ENCODE measurements at places on chromosomes 7 and 10.
A peak's percentile ranks its signal among the peaks of the same experiment; 100 is the strongest.

GRCh38 chr10:102752934-102753664 is 9.4 kb downstream of the WBP1L start:
- peak; percentile 55 for DNase-seq

GRCh38 chr7:128407233-128407589 is 2.6 kb downstream of the IMPDH1 start:
- DNase-seq, result no peak

DNA sequence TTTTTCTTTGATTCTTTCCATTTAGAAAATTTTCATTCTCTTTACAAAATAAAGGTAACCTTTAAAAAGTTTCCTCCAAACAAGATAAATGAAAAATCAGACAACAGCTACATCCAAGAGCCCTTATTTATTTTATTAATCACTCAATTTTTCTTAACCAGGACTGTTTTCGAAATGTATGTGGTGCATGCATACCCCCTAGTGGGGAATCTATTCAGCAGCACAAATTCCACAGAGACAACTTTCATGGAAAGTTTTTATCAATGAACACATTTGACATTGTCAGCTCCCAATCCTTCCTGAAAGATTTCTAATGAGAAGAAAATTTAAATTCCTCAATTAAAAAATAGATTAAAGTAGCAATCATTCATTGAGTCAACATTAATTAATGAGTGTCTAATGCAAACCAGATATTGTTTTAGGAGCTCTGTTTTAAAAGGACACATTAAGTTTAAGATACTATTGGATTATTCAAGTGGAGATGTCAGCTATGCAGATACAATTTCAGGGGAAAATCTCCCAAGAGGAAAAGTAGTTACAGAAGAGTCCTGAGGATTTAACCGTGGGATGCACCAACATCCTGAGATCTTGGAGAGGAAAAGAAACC is 5.2 kb upstream of the HTR7 start:
- DNase-seq, result peak; percentile 11

DNA sequence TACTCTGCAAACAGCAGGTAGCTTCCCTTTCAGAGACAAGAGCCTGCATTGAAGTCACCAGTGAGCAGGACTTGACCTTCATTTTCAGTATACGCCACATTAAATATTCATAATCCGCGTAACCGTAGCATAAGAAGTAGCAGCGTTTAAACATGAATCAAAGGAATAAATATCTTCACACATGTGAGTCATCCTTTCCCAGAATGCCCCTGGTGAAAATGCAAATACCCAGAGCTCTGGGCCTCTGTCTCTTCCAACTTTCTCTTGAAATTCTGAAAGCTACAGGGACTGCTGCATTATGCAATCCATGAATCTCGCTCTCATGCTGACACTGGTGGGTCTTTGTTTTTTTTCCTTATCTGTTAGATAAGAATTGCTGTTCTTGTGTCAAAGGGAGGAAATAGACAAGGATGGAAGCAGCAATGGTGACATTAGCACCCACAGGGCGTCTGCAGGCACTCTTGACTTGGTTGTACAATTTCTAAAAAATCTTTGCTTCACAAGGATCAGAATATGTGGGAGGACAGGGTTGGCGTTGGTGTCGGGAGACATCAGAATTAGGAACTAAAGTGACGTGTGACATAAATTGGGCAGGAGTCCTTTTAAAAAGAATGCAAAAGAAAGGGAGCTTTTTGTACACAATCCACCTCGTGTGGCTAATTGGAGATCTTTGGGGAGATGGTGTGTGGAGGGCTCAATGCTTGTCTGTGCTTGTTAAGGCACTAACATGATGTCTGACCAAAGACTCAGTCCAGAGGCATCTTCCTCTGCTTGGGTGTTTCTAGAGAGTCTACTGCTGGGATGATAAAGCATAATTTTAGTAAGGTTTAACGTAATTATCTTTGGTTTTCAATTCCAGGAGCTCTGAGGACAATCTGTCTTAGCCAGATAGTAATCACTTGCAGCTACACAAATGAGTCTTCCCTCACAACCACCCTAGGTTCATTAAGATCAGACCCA is 390.3 kb downstream of the KCNMA1 start:
- no peak for DNase-seq

DNA sequence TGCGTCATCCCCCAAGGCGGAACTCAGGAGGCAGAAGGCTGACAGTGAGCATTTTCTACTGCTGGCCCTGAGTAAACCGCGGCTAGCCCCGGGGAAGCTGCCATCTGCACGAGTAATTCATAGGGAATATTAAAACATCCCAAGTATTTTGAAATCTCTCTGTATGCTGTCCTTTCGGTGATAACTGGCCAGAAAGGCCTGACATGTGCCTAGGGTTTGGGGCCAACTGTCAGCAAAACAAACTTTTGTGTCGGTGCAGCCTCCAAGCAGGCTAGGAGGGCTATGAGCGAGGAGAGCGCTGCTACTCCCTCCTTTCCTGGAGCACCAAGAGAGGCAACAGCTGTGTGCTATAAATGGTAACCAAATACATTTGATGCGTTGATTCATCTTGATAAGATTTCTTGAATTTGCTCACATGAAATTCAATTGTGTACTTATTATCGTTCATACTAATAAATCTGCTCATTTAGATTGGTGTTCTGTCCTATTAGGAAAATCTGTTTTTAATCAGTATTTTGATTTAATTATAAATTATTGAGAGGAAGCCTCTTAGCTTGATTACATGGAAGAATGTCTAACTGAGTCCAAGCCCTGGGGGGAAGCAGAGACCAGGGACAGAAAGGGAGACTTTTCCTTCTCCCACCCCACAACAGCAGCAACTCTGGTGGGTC is 124.4 kb upstream of the NPS start:
- no peak for DNase-seq

DNA sequence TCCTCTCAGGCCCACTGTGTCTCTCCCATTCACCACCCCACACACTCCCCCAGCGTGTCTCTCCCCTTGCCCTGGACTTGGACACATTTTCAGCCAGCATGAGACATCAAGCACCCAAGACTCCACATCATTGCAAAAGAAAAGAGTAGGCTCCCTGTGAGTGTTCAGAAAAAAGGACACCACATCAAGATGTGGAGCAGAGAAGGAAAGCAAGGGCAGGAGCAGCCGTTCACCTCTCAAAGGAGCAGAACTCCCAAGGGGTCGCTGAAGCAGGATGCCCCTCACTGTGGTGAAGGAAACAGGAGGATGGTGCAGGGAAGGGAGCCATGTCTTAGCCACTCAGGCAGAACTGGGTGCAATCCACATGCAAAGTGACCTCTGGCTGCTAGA is 89.9 kb upstream of the MACROH2A2 start:
- DNase-seq, result no peak

DNA sequence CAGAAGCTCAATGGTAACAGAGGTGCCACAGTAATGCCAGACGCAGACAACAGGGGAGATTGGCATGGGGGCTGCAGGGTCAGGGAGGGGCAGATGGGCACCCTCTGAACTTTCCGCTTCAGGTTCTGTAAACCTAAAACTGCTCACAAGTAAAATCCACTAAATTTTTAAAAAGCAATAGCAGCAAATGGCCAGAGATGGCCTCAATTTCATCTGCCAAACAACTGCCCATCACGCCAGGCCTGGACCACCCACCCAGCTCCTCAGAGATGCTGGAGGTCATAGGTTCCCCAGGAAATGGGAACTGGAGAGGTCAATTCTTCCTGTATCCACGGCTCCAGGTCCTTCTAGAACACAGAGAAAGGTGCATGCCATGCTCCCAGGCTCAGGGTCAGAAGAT is 76.1 kb downstream of the PRKAG2 start:
- DNase-seq, result no peak

GRCh38 chr7:130219871-130220270 is 12.2 kb downstream of the SSMEM1 start:
- no peak for DNase-seq

- peak; percentile 32 for DNase-seq
These were observed 16.5 kb downstream of the KDM7A start for GRCh38 chr7:140160308-140160707.

DNA sequence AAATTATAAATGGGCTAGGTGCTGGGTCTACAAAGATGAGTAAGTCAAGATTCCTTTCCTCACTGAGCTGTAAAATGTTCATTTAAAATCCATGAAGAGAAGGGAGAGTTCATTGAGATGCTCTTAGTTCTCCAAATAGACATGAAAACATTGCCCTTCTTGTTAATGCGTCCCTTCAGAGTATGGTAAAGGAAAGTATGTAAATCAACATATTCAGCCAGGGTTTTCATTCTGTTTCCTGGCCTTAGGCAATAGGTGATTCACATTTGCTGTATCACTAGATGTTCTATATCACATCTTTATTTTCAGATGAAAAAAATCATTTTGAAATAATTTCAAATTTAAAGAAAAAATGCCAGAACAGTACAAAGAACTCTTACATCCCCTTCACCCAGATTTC is 5.4 kb downstream of the ANKIB1 start:
- DNase-seq, result no peak

DNA sequence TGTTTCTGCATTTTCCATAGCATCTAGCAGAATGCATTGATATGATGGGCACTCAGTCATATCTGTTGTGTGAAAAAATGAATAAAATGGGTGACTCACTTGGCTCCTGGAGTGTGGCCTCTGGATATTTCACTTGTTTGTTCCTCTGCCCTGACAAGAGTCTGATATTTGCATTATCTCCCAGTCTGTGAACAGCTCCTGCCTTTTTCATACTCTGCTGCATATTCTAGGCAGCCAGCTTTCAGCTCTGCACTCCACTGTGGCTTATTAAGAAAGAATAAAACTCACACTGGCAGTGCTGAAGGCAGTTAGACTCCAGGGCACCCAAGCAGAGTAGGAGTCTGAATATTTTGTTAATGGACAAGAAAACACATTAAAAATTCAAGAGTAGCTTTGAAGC is 623.9 kb downstream of the SORCS1 start:
- no peak for DNase-seq

GRCh38 chr7:109331423-109331822 is 761.7 kb downstream of the DNAJB9 start:
- no peak for DNase-seq

DNA sequence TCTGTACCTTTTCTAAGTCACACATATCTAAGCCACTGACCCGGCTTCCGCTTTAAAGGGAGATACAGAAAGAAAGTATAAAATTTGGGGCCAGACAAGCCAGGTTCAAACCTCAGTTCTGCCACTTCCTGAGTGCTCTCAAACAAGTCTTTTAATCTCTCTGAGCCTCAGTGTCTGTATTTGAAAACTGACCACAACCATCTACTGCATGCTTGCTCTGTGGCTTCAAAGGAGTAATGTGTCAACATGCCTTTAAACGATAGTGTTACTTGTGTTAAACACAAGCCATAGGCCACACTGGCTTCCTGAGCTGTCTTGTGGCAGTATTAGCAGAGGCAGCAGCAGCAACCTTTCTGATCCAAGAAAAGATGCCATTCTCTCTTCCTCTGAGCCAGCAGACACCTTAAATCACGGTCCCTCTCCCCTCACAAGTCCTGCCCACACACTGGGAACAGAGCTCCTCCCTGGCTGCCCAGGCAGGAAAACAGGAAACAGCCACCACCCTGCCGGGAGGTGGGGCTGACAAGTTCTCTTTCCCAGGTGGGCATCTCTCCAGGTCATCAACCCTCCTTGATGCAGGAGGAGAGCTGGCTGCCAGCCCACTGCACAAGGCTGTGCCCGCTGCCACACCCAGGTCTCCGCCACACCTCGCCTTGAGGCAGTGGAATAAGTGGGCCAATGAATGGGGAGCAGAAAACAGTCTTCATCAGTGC is 10.7 kb downstream of the HIP1 start:
- peak; percentile 68 for DNase-seq

DNA sequence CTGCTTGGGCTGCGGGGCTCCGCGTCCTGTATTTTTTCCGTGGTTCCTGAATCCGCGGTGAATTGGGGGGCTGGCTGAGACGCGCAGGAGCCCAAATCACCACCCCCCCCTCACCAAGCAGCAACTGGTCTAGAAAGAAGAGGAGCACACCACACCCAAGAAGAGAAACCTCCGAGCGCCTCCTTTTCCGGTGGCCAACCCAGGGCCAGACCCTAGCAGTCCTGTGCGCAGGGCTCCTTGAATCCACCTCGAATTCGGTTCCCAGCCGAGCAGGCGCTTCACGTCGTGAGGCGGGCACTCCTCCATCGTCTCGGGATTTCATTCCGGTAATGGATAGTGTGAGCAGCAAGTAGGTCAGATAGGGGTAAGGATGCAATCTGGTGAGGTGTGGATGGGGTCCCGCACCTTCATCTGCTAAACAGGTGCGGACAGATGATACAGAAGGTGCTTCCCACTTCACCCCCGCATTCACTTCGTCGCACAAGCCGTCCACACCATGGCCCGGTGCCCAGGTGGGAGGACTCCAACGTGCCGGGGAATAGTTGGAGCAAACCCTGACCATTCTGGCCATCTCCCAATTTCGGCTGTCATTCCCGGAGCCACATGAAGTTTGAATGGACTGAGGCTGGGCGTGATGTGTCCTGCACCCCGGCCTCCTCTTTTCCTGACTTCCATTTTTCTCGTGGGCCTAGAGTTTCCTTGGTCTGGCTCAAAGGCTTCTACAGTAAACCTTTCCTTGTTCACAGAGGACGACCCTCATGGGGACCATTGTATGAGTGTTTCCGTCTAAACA is 19.8 kb upstream of the ZNF273 start:
- DNase-seq, result peak; percentile 2

GRCh38 chr10:126776168-126776567 is 105.7 kb upstream of the C10orf90 start:
- no peak for DNase-seq

DNA sequence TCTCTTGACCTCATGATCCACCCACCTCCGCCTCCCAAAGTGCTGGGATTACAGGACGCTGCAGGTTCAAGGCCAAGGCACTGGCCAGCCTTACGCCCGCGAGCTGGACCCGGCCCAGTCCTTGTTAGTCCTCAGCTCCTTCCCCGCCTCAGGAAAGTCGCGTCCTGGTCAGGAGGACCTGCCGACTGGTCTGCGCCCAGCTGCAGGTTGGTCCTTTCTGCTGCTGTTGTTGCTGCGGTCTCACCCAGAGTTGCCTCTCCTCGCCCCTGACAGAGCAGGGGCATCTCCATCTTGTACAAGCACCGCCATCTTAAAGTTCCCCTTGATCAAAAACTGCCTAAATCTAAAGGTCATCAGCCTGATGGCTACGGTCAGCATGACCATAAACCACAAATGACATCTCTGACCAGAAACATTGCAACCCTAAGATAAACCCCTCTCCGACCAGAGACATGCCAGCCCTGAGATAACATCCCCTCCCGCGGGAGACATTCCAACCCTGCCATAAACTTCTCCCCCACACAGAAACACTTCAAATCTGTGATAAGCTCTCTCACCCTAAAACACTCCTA is 13.9 kb upstream of the BMS1 start:
- DNase-seq, result no peak

GRCh38 chr10:75506930-75507329 is 75.5 kb downstream of the LRMDA start:
- no peak for DNase-seq

DNA sequence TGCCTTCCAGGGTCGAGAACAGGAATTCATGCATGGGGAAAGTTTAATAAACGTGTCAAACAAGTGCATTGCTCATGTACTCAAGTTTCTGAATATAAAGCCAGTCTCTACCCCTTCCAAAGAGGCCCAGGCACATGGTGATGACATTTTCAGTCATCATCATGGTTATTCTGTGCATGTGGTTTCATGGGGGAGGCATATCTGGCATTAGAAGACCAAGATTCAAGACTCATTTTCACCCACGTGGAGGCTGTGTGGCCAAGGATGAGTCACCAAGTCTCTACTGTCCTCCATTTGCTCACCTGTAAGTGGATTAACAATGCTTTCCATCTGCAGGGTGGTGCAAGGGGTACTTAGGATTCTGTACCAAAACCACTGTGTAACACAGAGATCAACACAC is 34.0 kb upstream of the CNPY1 start:
- no peak for DNase-seq

GRCh38 chr7:108246227-108246837 is 116.2 kb upstream of the LAMB4 start:
- peak; percentile 51 for DNase-seq

All from iPS-NIHi11 (cell line).